ENCODE measurements at places on chromosomes 5 and 9.

GRCh38 chr9:70873506-70873905 is 247.9 kb downstream of the TRPM3 start:
- DNase-seq, result no peak

- DNase-seq, result no peak
These were observed 82.8 kb downstream of the PRR16 start for GRCh38 chr5:120546922-120547321.

DNA sequence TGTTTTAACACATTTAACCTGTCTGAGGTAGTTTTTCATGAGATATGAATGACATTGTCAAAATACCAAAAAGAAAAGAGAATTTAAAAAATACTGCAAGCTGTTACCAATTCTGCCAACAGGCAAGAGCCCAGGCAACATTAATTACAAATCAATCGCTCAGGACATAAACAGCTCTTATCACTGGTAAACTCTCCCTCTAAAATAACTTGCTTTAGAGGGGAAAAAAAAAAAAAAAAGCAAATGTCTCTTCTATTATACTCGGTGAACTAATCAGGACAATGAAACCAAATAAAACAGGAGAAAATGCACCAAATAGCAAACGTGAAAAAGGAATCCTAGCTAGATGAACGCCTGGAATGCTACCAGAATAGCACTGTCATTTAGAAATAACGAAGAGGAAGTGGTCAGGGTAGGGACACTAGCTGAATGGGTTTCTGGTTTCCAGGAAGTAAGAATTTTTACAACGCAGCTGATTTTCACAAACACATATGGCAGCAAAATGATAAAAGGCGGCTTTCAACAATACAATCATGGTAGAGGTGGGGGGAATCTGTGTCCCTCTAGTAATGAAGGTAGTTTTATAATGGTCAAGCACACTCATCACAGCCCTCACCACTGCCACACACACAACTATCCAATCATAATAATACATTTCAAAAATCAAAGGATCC is 94.9 kb downstream of the DENND1A start:
- no peak for DNase-seq

GRCh38 chr5:177350776-177351391 is 584 bp downstream of the LMAN2 start:
- peak; percentile 7 for DNase-seq

- DNase-seq, result no peak
These were observed 34.5 kb downstream of the BRINP1 start for GRCh38 chr9:119334745-119335144.

DNA sequence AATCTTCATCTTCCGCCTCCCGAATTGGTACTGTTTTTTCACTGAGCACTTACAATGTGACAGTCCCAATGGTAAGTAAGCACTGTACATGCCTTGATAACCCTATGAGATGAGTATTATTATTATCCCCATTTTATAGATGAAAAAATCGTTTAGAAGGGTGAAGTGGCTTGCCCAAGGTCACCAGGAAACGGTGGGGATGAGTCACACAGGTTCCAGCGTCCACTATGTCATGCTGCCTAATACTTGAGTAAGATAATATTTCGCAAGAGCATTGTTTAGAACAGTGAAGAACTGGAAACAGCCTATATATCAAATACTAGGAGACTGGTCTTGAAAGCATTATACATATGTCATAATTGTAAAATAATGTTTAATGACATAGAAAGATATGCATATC is 12.9 kb downstream of the HAND1 start:
- DNase-seq, result peak; percentile 18

DNA sequence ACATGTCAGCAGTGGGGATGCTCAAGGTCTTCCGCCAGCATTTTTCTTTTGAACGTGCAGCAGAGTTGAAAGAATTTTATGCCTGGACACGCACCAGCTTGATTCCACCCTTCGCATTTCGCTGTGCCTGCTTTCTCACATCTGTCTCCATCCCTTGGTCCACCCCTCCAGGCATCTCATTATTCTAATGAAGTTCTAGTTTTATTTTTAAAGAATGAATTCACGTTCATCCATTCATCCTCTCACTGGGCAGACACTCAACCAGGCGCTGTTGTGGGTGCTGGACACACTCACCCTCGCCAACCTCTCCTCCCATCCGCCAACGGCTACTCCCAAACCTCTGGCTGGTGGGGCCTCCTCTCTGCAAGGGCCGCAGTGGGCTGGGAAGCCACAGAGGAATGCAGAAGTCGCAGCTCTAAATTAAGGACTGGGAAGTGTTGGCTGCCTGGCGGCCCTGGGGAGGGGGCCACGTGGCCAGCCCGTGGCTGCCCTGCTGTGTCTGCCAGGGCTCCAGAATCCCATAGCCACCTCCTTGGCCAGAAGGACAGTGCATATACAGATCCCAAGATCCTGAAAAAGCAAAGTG is 6.7 kb downstream of the SUSD3 start:
- no peak for DNase-seq

- DNase-seq, result peak; percentile 11
These were observed 181.9 kb downstream of the ZNF462 start for GRCh38 chr9:107044872-107045271.

DNA sequence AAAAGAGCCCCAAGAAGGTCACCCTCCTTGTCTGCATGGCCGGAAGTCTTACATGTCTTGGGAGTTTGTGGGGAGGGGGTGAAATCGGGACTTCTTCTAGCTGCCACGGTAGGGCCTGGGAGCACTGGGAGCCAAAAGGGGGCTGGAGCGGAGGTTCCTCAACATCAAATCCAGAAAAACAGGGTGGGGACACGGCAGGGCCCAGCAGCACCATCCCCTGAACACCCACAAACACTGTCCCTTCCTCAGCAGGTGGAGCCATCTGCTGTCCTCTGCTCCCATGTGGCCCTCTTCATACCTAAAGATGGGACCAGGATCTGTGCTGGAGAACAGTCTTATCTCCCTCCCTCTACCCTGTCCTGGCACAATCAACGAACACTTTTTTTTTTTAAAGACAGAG is 2.7 kb downstream of the TERT start:
- DNase-seq, result no peak

- DNase-seq, result no peak
These were observed 3.7 kb downstream of the UGCG start for GRCh38 chr9:111900151-111900857.

GRCh38 chr5:79955941-79956670 is 35.0 kb downstream of the MTX3 start:
- peak; percentile 84 for DNase-seq

GRCh38 chr9:135297456-135298075 is 182.0 kb upstream of the PPP1R26 start:
- no peak for DNase-seq

DNA sequence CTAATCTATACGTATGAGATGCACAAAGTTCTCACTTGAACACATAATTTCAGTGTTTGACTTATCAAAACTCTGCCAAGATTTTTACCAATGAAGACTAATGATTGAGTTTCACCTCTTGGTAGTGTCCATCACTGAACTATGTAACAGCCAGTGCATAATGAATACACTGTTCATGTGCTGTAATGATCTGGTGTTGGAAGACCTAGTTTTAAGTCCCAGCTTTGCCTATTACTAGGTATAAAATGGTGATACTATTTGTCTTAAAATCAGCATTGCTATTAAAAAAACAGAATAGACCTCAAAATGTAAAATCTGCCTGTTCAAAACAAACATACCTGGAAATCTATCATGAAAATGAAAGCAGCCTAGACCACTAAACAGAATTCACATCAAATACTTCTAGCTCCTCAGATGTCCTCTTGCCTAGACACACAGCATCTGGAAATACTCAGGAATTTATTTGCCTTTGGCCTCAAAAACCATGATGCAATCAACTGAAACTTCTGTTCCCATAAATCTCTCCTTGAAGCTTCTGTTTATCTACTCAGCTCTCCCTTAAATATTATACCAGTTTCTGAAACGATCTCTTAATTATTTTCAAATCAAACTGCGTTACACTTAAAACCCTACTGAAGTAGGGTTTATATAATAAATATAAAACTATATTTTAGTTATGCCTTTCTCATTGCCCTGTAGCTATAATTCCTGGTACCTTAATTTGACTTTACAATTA is 38.1 kb downstream of the MRPS27 start:
- no peak for DNase-seq

DNA sequence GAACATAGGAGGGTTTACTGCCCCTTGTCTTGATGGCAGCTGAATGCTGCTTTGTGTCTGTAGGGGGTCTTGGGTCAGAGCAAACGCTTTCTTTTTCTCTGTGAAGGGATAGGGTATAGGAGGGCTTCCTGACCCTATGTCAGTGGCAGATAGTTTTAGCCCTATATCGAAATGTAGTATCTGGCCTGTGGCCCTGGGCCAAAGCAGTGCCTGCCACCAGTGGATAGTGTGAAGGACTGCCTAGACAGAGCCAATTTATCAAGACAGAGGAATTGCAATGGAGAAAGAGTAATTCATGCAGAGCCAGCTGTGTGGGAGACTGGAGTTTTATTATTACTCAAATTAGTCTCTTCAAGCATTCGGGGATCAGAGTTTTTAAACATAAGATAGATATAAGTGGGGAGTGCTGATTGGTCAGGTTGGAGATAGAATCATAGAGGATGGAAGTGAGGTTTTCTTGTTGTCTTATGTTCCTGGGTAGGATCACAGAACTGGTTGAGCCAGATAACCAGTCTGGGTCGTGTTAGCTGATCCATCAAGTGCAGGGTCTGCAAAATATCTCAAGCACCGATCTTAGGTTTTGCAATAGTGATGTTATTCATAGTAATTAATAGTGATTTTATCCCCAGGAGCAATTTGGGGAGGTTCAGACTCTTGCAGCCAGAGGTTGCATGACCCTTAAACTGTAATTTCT is 178.5 kb downstream of the GDNF start:
- DNase-seq, result peak; percentile 6

DNA sequence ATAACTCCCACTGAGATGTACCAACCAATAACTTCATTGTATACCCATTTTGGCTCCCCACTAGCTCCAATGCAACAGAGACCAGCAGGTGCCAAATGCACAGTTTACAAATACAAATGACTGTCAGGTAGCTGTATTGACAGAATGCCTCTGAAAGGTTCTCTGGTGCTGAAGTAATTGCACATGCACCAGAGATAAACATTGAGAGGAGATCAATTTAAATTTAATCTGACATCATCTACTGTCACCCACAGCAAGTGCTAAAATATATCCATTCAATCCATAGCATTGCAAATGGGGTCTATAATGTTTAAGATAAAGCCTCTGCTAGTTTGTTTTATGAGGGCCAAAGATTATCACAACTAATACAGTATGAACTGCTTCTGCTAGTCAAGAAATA is 80.2 kb downstream of the STX17 start:
- no peak for DNase-seq

DNA sequence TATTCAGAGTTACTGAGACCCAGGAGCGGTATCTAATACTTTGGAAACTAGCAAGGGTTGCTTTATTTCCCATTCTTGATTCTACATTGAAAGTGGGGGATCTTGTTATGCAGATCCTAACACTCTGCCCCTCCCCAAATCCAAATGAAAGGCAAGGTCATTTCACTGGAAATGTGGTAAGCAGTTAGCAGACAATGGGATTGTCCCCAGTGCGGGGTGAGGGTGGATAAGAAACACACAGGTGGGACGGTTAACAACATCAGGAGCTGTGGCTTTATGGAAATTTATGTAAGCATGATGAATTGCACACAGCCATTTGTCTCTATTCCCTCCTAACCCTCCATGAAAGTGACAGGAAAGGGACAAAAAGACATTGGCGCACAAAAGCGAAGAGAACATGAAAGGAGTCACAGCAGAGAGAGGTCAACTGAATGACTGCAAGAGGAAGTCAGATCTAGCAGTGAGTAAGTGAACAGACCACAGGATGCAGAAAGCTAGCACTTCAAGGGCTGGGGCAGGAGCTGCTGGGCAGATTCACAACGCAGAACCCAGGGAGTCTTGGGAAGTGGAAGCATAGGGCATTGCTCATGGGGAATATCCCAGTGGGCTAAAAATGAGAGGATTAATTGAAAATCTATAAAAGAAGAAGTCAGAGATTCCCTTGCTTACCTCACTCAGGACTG is 184.4 kb downstream of the HSD17B3 start:
- no peak for DNase-seq

GRCh38 chr9:125370786-125371185 is 109.2 kb downstream of the GAPVD1 start:
- DNase-seq, result no peak

GRCh38 chr5:17182494-17182893 is 34.9 kb upstream of the BASP1 start:
- DNase-seq, result peak; percentile 71

DNA sequence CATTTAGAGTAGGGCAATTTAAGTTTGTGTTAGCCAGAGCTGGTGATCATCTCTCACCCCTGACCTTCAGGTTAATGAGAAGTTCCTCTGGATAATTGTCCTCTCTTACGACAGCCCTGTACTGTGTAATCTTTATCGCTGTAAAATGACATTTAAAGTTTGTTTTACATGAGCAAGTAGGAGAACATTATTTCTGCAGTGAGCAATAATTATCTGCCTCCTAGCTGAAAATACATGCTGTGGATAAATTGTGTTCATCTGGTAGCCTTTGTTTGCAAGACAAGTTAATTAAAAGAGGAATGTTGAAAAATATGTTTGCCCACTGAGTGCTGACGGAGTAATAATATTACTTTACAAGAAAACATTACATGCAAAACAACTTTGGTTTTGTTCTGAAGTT is 1083.8 kb upstream of the NUDT12 start:
- DNase-seq, result no peak

DNA sequence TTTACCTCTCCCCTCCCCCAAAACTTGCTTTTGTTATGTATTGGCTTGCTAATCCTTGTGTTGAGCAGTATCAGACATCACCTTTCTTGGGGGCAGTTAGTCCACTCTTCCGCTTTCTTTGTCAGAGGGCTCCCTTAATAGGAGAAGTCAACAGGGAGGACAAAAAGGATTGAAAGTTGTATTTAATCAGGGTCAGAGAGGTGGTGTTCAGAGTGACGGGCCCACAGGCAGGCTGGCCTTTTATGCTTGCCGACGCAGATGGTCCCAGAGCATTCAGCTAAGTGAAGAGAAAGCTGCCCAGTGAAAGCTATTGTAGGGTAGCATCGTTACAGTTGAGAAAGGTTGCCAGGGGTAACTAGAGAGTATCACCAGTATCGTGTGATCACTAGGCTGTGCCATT is 131.1 kb downstream of the ZCCHC7 start:
- DNase-seq, result no peak

GRCh38 chr9:134301387-134302129 is 24.7 kb upstream of the RXRA start:
- DNase-seq, result peak; percentile 64

- DNase-seq, result no peak
These were observed 24.6 kb downstream of the B4GALT1 start for GRCh38 chr9:33142535-33142934.

GRCh38 chr5:31753700-31754357 is 114.9 kb downstream of the PDZD2 start:
- DNase-seq, result no peak
